Activated T-cell treated with anti-CD3 and anti-CD28 coated beads, Interleukin-2, amount 50 U/mL, for 72 hours (primary cell): ENCODE measurements at places on chromosomes 11 and 22.

DNA sequence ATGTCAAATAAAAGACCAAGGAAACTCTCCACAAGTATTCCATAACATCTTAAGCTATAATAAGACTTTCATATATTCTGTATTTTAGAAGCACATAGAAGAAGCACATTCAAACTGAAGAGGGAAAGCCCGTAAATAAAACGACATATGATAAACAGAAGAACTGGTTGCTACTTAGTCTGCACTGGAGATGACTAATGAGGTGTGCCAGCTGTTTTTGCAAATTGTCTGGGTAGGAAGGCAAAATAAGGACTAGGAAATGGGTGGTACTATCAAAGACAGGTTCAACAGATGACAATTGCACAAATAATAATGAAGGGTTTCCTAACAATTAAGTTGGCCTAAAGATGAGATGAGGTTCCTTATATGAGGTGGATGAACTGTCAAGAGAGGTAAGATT, 593.2 kb upstream of the CCDC179 start:
- DNase-seq = no peak
- no peak overlapping the region for H3K4me3 ChIP-seq
- no peaks in the 10 kb centered on the region for H3K36me3 ChIP-seq
- H3K4me1 ChIP-seq = no peaks in the 10 kb centered on the region
- H3K27me3 ChIP-seq = no peaks in the 10 kb centered on the region
- no peak overlapping the region for H3K27ac ChIP-seq

DNA sequence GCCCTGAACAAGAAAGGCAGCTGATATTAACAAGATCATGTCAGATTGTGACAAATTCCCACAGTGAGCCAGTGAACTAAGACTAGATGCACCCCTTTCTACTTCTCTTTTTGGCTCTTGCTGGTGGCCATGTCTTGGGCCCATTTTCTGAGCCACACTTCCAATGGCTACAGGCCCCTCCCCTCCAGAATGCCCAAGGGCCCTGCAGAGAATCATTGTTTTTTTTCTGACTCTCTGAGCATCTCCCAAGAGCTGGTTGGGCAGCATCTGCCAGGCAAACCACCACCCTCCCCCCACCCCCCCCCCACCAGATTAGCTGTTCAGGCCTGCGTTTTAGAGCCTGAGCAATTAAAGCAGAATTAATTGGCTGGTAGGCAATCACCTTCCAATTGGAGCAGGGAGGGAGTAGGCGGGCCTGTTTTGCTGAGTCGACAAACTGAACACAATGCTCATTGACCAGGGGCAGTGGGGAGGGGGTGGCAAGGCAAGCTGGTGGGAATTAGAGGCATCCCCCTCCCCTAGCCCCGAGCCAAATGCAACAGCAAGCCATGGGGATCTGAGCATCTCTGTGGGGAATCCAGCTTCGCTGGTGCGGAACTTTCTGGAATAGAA, 541.4 kb downstream of the MN1 start:
- DNase-seq = no peak
- H3K36me3 ChIP-seq = peaks cover 4% of the 10 kb centered on the region
- H3K27me3 ChIP-seq = no peaks in the 10 kb centered on the region
- H3K27ac ChIP-seq = no peak overlapping the region
- no peaks in the 10 kb centered on the region for H3K4me1 ChIP-seq

DNA sequence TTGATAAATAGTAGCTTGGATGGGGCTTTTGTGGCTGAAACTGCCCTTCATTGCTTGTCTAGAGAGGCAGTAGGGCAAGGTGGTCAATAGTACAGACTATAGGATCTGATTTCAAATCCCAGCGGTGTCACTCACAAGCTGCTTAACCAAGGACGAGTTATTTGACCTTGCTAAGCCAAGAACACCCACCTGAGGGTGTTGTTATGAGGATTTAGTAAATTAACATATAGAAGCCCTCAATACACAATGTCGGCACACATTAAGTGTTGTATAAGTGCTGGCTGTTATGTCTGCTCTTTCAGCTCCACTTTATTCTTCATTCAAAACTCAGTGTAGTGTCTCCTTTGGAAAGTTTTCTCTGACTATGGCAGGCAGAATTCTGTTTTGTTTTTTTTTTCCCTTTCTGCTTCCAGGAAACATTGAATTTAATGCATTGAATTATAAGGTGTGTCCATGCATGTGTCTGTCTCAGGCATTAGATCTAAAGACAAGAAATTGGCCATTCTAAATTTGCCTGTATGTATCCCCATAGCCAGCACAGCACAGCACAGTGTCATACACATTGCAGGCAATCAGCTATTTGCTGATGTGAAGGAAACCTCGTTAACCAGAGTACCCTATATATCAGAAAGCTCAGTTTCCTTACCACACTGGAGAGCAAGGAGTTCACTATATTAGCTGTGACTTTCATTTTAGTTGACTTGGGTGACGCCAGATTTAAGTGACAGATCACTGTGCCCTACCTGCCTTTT, 212.1 kb downstream of the NELL1 start:
- H3K27me3 ChIP-seq = no peaks in the 10 kb centered on the region
- peaks cover 1% of the 10 kb centered on the region for H3K36me3 ChIP-seq
- no peak overlapping the region for H3K4me3 ChIP-seq
- no peak for DNase-seq
- H3K4me1 ChIP-seq = no peaks in the 10 kb centered on the region

DNA sequence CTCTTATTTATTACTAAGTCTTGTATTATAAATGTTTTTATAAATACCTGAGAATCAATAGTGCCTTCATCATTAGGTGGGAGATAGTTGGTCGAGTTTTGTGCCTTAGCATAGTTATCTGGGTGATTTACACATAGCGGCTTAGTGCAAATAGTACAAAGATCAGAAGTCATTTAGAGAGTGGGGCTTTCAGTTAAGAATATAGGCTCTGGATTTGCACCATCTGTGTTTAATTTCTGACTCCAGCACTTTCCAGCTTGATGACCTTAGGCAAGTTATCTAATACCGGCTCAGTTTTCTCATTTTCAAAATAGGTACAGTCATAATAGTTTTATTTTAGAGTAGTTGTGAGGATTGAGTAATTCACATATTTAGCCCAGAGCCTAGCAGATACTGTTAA, 26.4 kb downstream of the PDE3B start:
- no peak overlapping the region for H3K4me3 ChIP-seq
- no peaks in the 10 kb centered on the region for H3K27me3 ChIP-seq
- H3K36me3 ChIP-seq = peaks cover 6% of the 10 kb centered on the region
- no peak for DNase-seq
- H3K27ac ChIP-seq = peak overlapping the region; percentile 28

GRCh38 chr11:10876158-10876557, 18.3 kb upstream of the ZBED5 start:
- peaks cover 17% of the 10 kb centered on the region for H3K4me1 ChIP-seq
- H3K27ac ChIP-seq = no peak overlapping the region
- H3K4me3 ChIP-seq = no peak overlapping the region
- no peaks in the 10 kb centered on the region for H3K27me3 ChIP-seq

- H3K27ac ChIP-seq = no peak overlapping the region
- no peaks in the 10 kb centered on the region for H3K36me3 ChIP-seq
- H3K27me3 ChIP-seq = no peaks in the 10 kb centered on the region
- no peak for DNase-seq
- H3K4me1 ChIP-seq = no peaks in the 10 kb centered on the region
Observed at GRCh38 chr22:38115423-38116205, 5.1 kb upstream of the BAIAP2L2 start.

GRCh38 chr11:85737738-85738137, 51.7 kb upstream of the CCDC89 start:
- H3K4me3 ChIP-seq = peak overlapping the region; percentile 58
- H3K27ac ChIP-seq = peak overlapping the region; percentile 38
- no peak for DNase-seq
- H3K36me3 ChIP-seq = no peaks in the 10 kb centered on the region

DNA sequence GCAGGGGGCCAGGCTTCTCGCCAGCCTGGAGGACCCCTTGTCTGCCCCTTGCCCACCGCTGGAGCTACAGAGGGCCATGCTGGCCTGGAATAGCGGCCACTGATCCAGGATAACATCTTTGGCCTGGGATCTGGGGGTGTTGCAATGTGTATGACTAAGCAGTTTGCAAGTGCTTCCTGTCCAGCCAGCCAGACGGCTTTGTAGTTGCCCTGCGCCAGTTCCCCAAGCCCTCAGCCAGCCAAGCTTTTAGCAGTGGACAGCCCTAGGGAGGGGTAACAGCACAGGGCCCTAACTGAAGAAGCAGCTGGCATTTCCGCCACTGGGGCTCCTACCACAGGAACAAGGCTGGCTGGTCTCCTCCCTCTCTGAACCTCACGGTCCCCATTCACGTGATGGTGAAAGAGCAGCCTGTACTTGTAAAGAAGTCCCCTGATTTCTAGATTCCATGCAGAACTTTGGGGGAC, 32.1 kb downstream of the UQCR10 start:
- no peak for DNase-seq
- no peaks in the 10 kb centered on the region for H3K27me3 ChIP-seq
- H3K4me1 ChIP-seq = no peaks in the 10 kb centered on the region
- peaks cover 7% of the 10 kb centered on the region for H3K36me3 ChIP-seq
- H3K4me3 ChIP-seq = no peak overlapping the region

DNA sequence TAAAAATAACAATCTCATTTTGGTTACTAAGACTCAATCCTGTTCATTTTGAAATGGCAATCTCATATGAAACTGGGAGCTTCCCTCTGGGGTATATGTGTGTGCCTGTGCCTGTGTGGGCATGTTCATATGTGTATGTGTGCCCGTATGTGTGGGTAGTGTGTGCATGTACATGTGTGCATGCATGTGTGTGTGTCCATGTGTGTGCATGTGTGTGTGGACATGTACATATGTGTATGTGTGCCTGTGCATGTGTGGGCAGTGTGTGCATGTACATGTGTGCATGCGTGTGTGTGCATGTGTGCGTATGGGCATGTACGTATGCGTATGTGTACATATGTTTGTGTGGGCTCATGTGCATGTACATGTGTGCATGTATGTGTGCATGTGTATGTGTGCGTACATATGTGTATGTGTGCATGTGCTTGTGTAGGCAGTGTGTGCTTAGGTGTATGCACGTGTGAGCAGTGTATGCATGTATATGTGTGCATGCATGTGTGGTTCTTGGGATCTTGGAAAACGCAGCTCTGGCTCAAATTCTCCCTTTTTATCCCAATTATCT, 24.5 kb upstream of the CACNG2 start:
- no peaks in the 10 kb centered on the region for H3K4me1 ChIP-seq
- H3K36me3 ChIP-seq = no peaks in the 10 kb centered on the region
- H3K27ac ChIP-seq = no peak overlapping the region
- H3K4me3 ChIP-seq = no peak overlapping the region

GRCh38 chr11:40030867-40031266, 1428.6 kb downstream of the LRRC4C start:
- H3K4me1 ChIP-seq = no peaks in the 10 kb centered on the region
- no peak for DNase-seq
- no peaks in the 10 kb centered on the region for H3K36me3 ChIP-seq
- no peak overlapping the region for H3K4me3 ChIP-seq
- no peaks in the 10 kb centered on the region for H3K27me3 ChIP-seq
- no peak overlapping the region for H3K27ac ChIP-seq

DNA sequence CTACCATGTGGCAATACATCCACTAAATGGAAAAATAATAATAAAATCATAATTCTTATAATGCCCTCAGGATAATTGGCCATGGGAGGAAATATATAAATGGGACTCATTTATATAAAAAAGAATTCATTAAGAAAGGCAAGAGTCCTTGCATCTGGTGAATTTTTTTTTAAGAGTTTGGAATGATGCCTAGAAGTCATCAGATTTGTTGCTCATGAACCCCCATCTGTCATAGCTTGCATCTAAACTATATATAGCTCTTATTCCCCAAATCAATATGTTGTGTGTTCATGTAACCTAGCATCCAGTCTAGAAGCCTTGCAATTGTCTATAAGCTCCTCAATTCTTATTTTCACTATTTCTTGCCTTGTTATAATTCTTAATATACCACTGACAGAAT, 75.9 kb downstream of the CADM1 start:
- H3K27ac ChIP-seq = no peak overlapping the region
- no peaks in the 10 kb centered on the region for H3K27me3 ChIP-seq
- H3K36me3 ChIP-seq = no peaks in the 10 kb centered on the region
- no peak for DNase-seq
- no peaks in the 10 kb centered on the region for H3K4me1 ChIP-seq

GRCh38 chr22:48476577-48476976, 1351.1 kb downstream of the BRD1 start:
- H3K27me3 ChIP-seq = peaks cover 7% of the 10 kb centered on the region
- no peaks in the 10 kb centered on the region for H3K4me1 ChIP-seq
- no peak for DNase-seq
- no peak overlapping the region for H3K27ac ChIP-seq
- H3K4me3 ChIP-seq = no peak overlapping the region
- no peaks in the 10 kb centered on the region for H3K36me3 ChIP-seq

GRCh38 chr11:18615628-18616392, 16.2 kb downstream of the MISFA start:
- no peaks in the 10 kb centered on the region for H3K27me3 ChIP-seq
- H3K36me3 ChIP-seq = peaks cover 19% of the 10 kb centered on the region
- peak overlapping the region; percentile 94 for H3K27ac ChIP-seq
- DNase-seq = no peak

DNA sequence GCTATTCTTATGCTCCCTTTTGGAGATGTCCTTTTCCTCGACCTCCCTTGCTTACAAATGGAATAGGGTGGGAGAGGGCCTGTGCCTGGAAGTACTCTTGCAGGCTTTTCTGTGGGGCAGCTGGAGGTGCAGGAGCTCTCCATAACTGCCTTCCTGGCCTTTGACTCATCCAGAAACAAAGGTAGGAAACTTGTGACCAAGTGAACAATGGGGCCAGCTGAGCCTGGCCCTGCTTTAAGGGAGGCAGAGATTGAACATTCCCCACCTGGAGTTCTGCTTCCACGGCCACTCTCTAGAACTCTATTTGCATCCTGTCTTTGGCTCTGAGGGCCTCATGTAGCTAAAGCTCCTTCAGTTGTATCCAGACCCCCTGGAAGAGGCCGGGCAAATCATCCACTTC, 5.1 kb upstream of the LYVE1 start:
- H3K27me3 ChIP-seq = peaks cover 14% of the 10 kb centered on the region
- no peak overlapping the region for H3K27ac ChIP-seq
- DNase-seq = no peak
- no peak overlapping the region for H3K4me3 ChIP-seq
- H3K36me3 ChIP-seq = no peaks in the 10 kb centered on the region

GRCh38 chr11:130816546-130817329, 99.5 kb downstream of the SNX19 start:
- H3K27me3 ChIP-seq = no peaks in the 10 kb centered on the region
- no peaks in the 10 kb centered on the region for H3K36me3 ChIP-seq
- H3K27ac ChIP-seq = no peak overlapping the region
- H3K4me1 ChIP-seq = no peaks in the 10 kb centered on the region
- no peak overlapping the region for H3K4me3 ChIP-seq

- H3K36me3 ChIP-seq = no peaks in the 10 kb centered on the region
- H3K27me3 ChIP-seq = no peaks in the 10 kb centered on the region
- H3K4me3 ChIP-seq = no peak overlapping the region
- H3K27ac ChIP-seq = no peak overlapping the region
- no peaks in the 10 kb centered on the region for H3K4me1 ChIP-seq
Observed at GRCh38 chr11:122215244-122215992, 99.4 kb upstream of the BLID start.

- H3K4me1 ChIP-seq = no peaks in the 10 kb centered on the region
- peaks cover 27% of the 10 kb centered on the region for H3K36me3 ChIP-seq
- DNase-seq = no peak
- no peak overlapping the region for H3K27ac ChIP-seq
Observed at GRCh38 chr11:111801135-111801534, 34.9 kb upstream of the PPP2R1B start.
